ENCODE measurements at places on chromosomes 2 and 18.

- peak; percentile 49 for DNase-seq
These were observed 582.1 kb upstream of the SETBP1 start for GRCh38 chr18:44098551-44099098.

DNA sequence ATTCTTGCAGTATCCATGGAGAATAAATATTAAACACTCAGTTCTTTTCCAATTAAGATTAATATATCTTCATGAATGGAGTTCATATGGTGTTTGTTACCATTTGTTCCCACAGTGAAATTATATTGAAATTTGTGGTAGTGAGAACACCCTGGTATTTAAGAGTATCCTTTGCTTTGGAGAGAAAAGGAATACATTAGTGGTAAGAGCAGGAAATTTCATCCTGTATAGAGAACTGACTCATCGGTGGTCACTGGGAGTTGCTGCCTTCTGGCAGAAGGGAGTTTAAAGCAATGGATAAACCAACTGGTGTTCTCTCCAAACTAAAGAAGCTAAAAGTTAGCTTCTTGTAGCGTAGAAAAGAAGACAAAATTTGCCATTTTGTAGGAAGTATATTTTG, 107.3 kb downstream of the MYO1B start:
- peak; percentile 55 for DNase-seq

DNA sequence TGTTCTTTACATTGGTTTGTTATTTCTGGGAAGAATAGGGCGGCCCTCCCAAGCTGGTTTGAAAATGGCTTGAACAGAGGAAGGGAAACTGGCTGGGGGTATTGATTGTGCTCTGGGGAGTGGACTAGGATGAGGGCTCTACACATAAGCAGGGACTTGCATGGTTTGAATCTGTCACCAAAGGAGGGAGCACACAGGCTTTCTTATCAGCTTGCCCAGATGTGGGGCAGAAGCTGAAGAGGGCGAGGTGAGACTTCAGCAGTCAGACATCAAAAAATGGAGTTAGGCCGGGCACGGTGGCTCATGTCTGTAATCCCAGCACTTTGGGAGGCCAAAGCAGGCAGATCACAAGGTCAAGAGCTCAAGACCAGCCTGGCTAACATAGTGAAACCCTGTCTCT, 7.2 kb upstream of the RAB12 start:
- no peak for DNase-seq

DNA sequence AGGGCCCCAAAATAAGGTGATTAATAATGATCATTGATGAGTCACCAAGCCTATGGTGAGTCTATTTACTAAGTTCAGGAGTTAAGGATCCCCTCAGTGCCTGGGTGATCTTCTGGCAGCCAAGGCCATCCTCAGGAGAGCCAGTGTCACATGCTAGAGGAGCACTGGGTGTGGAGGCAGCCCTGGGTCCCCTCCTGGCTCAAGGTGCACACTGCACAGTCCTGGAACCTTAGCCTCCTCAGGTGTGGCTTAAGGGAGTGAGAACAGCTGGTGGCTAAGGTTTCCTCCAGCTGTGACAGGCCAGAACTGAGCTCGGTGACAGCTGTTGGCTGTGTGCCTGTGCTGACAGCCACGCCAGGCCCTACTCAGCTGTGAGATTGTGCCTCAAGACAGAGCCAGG, 52.1 kb upstream of the ACAA2 start:
- DNase-seq: no peak

DNA sequence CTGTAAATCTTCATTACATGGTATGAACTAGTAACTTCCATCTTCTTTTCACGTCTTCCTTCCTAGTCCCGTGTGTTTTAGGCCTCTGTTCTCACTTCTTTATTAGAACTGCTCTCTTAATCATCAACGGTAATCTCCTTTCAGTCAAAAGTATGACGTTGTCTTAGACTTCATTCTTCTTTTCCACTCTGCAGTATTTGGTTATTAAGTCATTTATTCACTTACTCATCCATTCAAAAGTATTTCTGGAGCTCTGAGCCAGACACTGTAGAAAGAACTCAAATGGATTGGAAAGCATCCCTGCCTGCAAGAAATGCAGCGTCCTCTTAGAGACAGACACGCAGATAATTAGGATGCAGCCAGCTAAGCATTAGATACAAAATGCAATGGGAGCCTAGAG, 494.6 kb upstream of the NRP2 start:
- DNase-seq: peak; percentile 50

- no peak for DNase-seq
These were observed 61.1 kb downstream of the ODC1 start for GRCh38 chr2:10387033-10387432.

GRCh38 chr2:99861376-99861760, 281.0 kb downstream of the AFF3 start:
- no peak for DNase-seq

GRCh38 chr2:20525041-20526035, 78.5 kb downstream of the RHOB start:
- DNase-seq: peak; percentile 67

DNA sequence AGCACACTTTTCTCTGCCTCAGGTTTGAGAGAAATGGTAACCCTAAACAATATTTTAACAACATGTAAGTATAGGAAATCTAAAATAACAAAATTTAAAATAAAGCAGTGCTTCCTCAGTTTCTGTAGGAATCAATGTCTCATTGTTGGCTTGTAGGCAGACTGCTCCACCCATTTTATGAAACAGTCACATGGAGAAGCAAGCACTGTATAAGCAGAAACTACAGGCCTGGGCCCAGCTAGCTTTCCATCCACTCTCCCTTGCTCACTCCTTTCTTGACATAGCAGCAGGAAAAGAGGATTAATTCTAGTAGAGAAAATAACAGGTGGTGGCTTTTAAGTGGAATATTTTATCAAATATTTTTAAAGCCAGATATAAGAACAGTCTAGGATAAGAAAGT, 97.2 kb downstream of the PLEKHM3 start:
- DNase-seq: no peak

- no peak for DNase-seq
These were observed 116.3 kb downstream of the DHRS9 start for GRCh38 chr2:169185711-169186110.

DNA sequence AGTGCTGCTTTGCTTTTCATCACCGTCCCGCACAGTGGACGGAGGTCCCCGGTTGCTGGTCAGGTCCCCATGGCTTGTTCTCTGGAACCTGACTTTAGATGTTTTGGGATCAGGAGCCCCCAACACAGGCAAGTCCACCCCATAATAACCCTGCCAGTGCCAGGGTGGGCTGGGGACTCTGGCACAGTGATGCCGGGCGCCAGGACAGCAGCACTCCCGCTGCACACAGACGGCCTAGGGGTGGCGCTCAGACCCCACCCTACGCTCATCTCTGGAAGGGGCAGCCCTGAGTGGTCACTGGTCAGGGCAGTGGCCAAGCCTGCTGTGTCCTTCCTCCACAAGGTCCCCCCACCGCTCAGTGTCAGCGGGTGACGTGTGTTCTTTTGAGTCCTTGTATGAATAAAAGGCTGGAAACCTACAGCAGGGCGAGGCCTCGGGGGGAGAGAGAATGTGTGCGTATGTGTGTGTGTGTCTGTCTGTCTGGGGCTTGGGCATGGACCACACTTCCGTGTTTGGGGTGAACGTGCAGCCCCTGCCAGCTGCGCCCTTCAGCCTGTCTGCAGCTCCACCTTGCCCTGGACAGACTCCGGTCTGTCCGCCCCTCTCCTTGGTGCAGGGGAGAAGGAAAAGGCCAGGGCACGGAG, 32.3 kb downstream of the GPC1 start:
- no peak for DNase-seq

- peak; percentile 4 for DNase-seq
These were observed 309.7 kb downstream of the RAD51AP2 start for GRCh38 chr2:17208511-17208910.

GRCh38 chr2:27954771-27955383, 64.3 kb downstream of the BABAM2 start:
- DNase-seq: peak; percentile 99

DNA sequence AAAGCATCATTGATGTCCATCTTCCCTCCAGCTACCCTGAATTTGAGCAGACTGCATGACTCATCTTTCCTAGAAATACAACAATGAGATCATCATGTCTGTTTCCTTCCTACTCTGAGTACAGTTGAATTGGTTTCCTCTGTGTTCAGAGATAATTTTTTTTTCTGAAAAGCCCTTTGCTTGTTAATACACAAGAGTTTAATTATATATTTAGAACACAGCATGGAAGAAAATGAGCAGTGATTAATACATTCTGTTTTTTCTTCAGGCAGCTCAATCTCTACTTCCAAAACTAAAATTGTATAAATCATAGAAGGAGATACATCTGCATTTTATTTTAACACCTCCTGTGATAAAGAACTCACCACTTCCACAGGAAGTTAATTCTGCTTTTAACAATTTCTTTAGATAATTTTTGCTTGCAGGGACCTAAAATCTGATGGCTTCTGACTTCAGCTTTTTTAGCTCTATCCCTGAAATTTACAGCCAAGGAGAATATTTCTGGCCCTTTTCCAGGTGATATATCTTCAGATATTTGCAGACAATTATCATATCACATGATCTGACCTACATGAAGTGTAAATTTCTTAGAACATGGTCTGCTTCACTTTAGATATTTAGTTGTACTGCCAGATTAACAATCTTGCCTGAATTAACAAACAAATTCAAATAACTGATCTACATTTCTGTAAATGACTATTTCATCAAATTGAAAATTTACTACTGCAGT, 249.0 kb downstream of the TRIB2 start:
- DNase-seq: peak; percentile 67

GRCh38 chr2:235981631-235982030, 186.6 kb downstream of the GBX2 start:
- no peak for DNase-seq

DNA sequence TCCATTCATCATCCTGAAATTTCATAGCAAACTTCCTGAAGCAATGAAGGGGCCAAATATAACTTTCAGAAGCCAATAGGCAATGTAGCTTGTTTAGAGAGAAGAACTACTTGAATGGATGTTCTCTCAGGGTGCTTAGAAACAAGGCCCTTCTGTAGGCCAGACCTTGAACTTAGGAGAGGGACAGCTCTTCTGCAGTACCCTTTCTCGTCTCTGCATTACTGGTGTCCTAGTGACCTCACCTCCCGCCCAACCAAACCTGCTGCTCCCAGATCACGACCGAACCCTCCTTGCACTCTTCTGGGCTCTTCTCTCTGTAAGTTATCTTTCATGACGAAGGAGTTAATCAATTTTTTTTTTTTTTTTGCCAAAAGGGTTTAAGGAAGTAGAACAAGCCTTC, 543.9 kb downstream of the TDRD15 start:
- no peak for DNase-seq

GRCh38 chr2:75064691-75065396, 106.4 kb downstream of the POLE4 start:
- peak; percentile 69 for DNase-seq

GRCh38 chr2:161141033-161141432, 19.2 kb upstream of the TANK start:
- no peak for DNase-seq

GRCh38 chr2:109401370-109401769, 212.4 kb downstream of the SEPTIN10 start:
- no peak for DNase-seq

DNA sequence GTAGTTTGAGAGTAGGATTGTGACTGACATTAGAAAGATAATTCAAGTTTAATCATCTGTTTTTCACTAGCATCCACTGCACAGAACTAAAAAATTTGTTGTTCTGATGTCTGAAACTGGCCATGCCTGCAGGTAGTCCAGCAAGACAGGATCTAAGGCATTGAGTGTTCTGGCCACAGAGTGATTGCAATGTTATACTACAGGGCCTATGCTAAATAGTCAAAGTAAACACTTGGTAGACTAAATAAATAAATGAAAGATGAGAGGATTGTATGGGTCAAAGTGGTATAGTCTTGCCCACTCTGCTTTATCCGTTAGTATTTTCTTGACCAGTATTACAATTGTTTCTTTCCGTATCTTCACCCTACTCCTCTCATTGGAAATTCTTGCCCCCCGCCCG, 27.6 kb upstream of the FANCL start:
- no peak for DNase-seq

GRCh38 chr18:46196627-46197243, 92.5 kb downstream of the HAUS1 start:
- no peak for DNase-seq

GRCh38 chr2:88865801-88866371, 174.4 kb downstream of the RPIA start:
- DNase-seq: peak; percentile 13

DNA sequence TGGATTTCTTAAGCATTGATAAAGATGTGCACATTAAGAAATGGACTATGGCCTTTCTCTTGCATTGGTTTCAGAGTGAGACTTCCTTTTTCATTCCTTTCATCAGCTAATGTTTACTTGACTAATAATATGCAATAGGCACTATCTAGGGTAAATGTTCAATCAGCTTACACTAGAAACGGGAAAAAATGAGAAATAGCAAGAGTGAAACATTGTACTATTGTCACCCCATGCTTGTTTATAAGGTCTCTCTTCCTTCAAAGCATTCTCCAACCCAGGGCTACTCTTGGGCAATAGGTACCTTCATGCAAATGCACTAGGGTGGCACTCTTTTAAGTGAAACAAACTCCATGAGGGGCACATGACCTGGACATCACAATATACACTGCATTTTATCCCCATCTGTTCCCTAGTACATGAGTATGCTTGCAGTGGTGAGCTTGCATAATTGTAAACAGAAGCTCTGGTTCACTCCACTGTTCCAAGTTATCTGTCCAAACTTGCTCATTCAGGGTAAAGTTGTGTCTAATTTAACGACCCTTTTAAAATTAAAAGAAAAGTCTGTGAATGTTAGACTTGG, 402.3 kb downstream of the ERBB4 start:
- no peak for DNase-seq

- DNase-seq: no peak
These were observed 100.0 kb upstream of the HDAC4 start for GRCh38 chr2:239500574-239501550.

- DNase-seq: no peak
These were observed 287.6 kb downstream of the SETBP1 start for GRCh38 chr18:44968336-44968735.

DNA sequence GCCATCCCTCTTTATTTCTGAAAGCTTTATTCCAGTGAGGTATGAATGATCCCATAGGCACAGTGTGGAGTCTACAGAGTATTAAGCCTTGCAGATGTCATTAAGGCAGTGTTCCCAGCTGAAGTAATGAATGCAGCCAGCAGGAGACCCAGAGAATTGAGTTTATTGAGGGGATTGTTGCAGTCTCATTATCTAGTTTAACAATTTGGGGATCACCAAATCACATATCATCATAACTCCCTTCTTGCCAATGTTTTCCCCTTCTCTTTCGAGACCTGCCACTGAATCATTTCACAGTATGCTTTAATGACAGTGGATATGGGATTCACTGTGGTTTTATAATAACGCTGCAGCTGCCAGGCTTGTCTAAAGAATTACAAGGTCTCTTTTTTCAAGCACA, 249.3 kb upstream of the FSHR start:
- no peak for DNase-seq

Data from cardiac fibroblast (primary cell).